ENCODE measurements at places on chromosomes 5 and 9. TPM values are rescaled to one million over a fixed set of nuclear protein-coding genes. Genes with fewer than 3 reads are reported as not detected.

Gene ADAMTS16
- total RNA-seq = not detected

Gene PCDHB15
- total RNA-seq = 2.0 TPM

Gene EIF4E1B
- not detected for total RNA-seq

DNA sequence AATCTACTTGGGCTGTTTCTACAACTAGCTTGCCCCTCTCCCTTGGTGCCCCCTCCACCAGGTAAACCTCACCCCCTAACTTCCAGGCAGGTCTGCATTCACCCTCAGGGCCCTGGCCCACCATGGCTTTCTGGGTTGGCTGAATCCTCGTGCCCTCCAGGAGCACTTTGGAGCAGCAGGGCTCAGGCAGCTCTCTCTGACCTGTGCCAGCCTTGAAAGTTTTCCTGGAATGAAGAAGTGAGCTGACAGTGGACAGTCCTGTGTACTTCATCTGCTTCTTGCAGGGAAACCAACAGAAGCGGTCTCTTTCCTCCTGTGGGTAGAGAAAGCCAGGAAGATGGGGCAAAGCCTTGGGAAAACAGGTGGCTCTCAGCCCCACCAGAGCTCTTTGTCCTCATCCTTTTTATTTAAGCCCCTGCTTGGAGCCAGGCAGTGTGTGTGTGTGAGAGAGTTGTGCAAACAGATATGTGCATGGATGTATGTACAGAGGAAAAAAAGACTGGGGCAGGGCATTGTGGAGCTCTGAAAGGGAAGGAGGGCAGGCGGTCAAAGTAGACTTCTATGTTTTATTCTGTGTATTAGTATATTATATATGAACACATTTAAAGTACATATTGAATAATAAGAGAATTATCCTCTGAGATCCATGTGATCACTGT, 62.3 kb upstream of the SPRY4 start:
- no peak for DNase-seq

DNA sequence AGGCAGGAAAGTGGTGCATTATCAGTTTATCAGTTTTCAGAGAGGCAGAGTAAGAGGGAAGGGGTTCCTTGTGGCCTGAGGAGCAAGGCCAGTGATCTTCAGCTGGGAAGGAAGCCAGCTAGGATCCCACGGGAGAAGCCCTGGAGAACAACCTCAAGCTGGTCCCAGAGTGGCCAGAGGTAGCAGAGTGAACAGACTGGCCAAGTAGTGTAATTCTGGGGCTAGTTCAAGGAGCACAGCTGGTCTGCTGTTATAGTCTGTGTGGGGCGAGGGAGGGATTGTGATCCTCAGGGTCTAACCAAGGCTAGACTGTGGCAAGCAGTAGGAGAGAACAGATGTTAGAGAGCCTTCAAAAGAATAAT, 164.6 kb downstream of the CARTPT start:
- no peak for DNase-seq

GRCh38 chr5:142433526-142434321, 108.9 kb upstream of the SPRY4 start:
- no peak for DNase-seq

GRCh38 chr5:57202811-57203210, 29.0 kb downstream of the GPBP1 start:
- DNase-seq = no peak

Gene PKD2L2
- total RNA-seq = not detected

- DNase-seq = no peak
These were observed 201.2 kb downstream of the NXNL2 start for GRCh38 chr9:88736136-88736637.

GRCh38 chr9:9133526-9133925, 1333.9 kb upstream of the DMAC1 start:
- DNase-seq = no peak

Gene NMUR2
- not detected for total RNA-seq

- peak; percentile 44 for DNase-seq
These were observed 140.2 kb downstream of the NFIB start for GRCh38 chr9:14173713-14174112.

- peak; percentile 58 for DNase-seq
These were observed 99.6 kb upstream of the PHYKPL start for GRCh38 chr5:178332210-178332641.

- peak; percentile 59 for DNase-seq
These were observed 153.6 kb downstream of the TRIO start for GRCh38 chr5:14296533-14297331.

Data from MG63 (cell line).